ENCODE measurements at places on chromosomes 5 and 9.

DNA sequence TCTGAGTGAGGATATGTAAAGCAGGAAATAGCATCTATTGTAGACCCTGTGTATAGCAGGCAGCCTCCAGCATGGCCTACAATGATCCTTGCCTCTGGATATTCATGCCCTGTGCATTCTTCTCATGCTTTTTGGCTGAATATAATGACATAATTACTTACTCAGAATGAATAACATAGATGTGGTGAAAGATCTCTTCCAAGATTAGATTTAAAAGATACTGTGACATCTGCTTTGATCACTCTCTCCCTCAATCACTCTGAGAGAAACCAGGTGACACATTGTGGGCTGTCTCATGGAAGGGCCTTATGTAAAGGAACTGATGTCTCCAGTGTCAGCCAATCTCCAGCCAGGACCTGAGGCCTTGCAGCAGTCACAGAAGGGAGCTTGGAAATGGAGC, 376.7 kb downstream of the DNAH5 start:
- no peak for DNase-seq

GRCh38 chr9:36358486-36358885, 41.6 kb downstream of the RNF38 start:
- DNase-seq, result no peak

- DNase-seq, result no peak
Measured at GRCh38 chr5:179374506-179375235, 29.4 kb upstream of the ADAMTS2 start.

DNA sequence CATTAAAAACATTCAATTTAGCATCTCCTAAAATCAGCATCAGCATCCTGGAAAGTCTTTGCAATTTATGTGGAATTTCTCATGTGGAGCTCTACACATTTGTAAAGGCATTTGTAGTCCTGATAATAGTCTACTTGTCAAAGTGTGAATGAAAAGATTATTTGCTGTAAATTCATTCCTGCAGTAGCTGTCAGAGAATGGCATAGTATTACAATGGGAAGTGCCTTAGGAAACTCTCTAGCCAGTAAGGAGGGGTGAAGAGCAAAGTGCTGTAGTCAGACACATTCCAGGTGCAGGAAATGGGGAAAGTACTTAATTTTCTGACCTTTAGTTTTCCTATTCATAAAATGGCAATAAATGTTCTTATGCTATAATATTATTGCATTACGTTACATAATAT, 627.9 kb downstream of the KCTD16 start:
- no peak for DNase-seq

DNA sequence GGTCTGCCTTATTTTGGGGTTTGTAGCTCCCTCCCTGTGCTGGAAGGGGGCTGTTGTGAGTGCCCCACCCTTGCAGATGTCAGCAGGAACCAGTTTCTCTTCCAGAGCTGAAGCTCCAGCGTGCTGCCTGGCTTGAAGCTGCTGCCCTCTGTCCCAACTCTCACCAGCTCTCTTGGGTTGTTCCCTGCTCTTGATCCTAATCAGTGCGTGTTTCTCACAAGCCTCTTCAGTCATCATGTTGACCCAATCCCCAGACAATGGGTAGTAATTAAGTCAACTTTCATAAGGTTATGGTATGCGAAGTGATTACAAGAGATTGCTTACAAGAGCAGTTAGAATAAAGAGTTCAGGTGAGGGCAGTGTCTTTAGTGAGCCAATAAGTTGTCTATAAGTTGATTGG, 57.0 kb downstream of the PDE8B start:
- DNase-seq, result no peak

All from stimulated activated naive CD8-positive, alpha-beta T cell treated with anti-CD3 and anti-CD28 coated beads, Interleukin-15, amount 100 ng/mL, for 72 hours (primary cell).